ENCODE measurements at places on chromosomes 6 and 20.
A peak's percentile ranks its signal among the peaks of the same experiment; 100 is the strongest.

GRCh38 chr6:148192310-148192709 is 150.3 kb upstream of the SASH1 start:
- no peak for DNase-seq

DNA sequence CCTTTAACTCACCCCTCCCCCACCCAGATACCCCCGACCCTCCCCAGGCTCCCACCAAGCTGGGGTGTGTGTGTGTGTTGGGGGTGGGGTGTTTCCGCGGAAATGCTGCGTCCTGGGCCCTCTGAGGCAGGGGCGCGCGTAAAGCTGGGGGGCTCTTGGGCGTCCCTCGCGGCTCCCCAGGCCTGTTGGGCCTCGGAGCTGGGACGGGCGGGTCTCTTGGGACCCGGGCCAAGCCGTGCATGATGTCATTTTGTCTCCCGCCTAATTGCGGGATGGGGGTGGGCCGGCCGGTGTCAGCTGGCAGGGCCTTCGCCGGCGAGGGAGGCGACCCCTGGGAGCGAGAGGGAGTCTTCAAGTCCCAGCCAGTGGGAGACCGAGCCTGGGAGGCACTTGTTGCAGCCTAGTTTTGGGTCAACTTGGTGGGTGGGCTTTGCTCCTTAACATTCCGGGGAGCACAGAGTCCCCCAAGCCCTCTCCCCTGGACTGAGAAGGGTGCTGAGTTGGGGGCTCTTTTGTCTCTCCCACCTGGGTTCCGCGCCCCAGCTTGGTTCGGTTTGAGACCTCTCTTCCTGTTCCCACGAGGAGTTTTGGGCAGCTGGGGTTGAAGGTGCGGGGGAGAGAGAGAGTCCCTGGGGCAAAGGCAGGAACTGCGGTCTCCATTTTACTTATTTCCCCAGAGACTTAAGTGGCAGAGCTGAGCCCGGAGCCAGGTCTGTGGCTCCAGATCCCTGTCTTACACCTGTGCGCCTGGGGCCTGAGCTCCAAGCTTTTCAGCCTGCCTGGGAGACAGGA is 623 bp downstream of the MYBL2 start:
- DNase-seq = peak; percentile 18

GRCh38 chr20:64037498-64038213 is 1.7 kb downstream of the C20orf204 start:
- DNase-seq = no peak

- peak; percentile 42 for DNase-seq
Observed at GRCh38 chr6:79672631-79673111, 41.5 kb downstream of the SH3BGRL2 start.

DNA sequence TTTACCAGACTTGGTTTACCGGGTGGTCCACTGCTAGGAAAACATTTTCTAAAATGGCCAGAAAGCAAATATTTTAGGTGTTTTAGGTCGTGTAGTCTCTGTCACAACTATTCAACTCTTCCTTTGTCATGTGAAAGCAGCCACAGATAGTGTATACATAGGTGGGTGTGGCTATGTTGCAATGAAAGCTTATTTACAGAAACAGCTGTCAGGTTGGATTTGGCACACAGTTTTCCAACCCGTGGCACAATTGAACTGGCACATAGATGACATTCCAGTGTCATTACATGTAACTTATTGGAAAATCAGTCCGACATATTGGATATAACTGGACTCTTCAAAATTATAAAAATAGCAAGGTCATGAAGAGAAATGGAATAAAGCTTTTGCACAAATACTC is 68.9 kb upstream of the KCNQ5 start:
- DNase-seq = no peak
